ENCODE measurements at places on chromosomes 7 and 10.

- DNase-seq = no peak
Measured at GRCh38 chr7:19814776-19815175, 41.4 kb upstream of the TMEM196 start.

GRCh38 chr7:7732621-7733281, 14.3 kb upstream of the RPA3 start:
- no peak for DNase-seq

DNA sequence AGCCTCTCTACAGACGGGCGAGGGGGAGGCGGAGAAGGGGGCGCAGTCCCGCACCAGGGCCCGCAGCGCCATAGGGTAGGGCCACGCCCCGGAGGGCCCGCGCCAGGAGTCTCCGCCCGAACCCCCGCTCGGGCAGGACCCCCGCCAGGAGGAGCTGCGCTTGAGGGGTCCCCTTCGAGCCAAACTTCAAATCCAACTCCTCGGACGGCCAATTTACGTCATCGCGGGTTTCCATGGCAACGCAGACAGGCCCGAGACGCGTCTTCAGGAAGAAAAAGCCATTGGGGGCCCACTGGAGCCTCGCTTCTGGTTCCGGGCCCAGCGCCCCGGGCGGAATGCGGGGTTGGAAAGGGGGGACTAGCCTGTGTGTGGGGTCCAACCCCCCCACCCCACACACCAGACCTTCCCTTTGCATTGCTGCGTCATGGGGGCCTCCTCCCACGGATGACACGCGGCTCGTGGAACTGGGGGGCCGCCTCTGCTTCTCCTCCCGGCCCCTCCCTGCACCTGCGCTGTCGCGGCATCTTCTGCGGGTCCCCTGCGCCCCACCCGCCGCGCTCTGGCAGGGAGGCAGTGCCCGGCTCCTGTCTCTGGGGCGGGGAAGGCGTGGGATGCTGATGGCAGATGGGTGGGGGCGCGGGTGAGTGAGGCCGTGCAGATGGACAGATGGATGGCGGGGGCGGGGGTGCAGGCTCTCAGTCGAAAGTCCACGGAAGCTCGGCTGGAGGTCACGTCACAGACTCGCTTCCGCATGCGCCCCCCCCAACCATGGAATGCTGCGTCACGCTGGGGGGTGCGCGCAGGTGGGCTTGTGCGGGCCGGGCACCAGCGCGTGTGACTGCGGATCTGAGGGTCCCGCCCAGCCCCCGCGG, 1.2 kb downstream of the CALY start:
- peak; percentile 64 for DNase-seq

DNA sequence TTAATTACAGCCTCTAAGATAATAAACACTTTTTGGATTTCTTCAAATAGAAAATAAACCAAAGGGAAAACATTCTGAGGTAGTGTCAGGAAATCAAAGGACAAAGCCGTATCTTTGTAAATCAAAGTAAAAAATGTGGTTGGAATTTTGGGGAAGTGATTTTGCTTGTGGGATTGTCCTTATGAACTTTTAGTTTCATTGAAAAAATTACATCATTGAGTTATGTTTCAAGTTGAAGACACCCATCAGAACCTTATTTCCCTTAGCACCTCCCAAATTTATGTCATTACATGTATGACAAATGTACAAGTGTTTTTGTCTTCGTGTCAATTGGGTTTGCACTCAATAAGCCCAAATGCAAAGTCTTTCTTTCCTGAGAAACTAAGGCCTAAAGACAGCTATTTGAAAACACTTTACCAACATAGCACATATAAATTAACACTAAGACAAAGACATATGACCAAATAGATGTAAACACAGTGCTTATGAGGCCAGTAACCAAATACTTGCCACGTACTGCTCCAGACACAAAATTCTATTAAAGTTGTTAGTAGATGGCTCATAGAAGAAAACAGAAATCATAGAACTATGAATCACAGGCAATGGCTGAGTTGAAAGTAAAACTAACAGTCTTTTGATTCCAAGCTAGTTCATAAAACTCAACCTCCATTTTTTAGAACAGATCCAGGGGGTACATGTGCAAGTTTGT, 26.9 kb upstream of the LAMB4 start:
- no peak for DNase-seq

GRCh38 chr7:155265961-155266360, 31.7 kb upstream of the INSIG1 start:
- no peak for DNase-seq
